ENCODE measurements at places on chromosomes 16 and 17.

DNA sequence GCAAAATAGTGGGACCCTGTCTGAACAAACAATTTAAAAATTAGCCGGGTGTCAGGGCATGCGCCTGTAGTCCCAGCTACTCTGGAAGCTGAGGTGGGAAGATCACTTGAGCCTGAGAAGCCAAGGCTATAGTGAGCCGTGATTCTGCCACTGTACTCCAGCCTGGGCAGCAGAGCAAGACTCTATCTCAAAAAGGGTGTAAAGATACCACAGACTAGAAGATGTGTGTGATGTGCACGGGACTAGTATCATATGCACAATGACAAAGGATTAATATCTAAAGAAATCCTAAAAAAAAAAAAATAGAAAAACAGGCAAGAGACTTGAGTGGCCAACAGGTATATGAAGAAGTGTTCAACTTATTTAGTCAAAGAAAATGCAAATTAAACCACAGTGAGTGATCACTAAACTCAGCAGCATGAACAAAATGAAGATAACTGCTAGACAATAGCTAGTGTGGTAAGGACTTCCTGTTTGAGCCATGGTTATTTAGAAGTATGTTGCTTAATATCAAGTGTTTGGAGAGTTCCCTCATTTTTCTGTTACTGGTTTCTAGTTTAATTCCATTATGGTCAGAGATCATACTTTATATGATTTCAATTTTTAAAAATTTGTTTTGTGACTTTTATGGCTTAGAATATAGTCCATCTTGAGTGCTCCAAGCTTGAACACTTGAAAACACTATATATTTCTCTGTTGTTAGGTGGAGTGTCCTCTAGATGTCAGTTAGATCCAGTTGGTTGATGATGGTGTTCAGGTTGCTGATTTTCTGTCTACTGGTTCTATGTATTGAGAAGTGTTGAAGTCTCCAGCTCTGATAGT is 14.7 kb upstream of the SLX4 start:
- DNase-seq = no peak

DNA sequence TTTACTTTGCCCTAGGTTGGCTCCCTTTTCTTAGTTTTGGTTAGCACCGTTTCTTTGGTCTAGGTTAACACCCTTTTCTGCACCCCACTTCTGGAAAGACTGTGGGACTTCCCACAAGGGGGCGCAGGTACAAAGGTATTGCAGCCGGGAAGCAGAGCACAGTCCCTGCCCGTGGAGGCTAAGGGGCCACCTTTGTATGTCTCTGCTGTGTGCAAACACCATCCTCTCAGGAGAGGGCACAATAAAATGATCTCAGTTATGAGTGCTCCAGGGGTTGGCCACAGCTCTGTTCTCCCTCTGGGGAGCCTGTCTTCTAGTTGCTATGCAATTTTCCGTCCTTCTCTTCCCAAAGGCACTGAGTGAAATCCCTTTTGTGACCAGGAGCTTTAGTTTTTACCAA is 28.4 kb upstream of the TMC5 start:
- DNase-seq = peak; percentile 99

GRCh38 chr17:7176841-7177190 is 2.4 kb downstream of the ASGR1 start:
- DNase-seq = no peak

DNA sequence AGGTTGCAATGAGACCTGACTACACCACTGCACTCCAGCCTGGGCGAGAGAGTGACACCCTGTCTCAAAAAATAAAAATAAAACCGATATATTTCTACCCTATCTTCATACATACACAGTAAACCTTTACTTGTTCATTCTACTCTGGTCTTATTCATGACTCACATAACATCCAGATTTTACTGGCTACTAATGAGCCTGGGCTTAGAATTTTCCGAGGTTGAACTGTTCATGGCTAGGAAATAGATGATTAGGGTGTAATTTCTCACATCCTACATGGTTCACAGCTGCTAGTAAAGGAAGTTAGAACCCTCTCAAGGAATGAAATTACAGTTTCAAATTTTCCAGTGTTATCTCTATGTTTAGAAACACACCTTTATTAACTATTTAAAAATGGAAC is 14.7 kb downstream of the GSPT1 start:
- DNase-seq = no peak

- no peak for DNase-seq
Measured at GRCh38 chr17:12422651-12423050, 243.0 kb upstream of the MYOCD start.

GRCh38 chr17:16881239-16881924 is 90.5 kb downstream of the TNFRSF13B start:
- no peak for DNase-seq

DNA sequence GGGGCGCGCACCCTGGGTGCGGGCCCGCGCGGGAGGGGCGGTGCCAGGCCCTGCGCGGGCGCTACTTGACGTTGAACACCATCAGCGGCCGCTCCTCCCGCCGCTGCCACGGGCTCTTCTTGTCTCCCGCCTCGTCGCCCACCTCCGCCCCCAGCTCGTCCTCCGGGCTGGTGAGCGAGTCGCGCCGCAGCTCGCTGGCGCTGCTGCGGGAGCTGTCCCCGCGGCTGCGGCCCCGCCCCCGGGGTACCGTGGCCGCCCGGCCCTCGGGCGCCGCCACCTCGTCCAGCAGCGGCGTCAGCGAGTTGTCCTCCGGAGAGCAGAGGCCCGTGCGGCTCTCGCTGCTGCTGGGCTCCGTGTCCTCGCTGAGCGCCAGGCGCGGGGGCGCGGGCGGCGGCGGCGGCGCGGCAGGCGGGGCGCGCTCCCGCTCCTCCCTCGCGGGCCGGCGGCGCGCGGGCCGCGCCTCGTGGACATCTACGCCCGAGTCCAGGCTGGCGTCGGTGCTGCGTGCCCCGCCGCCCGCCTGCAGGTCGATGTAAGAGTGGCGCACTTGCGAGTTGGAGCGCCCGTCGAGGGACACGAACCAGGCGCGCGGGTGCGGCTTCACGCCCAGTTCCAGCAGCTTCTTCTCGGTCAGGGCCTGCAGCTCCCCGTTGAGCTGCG is 8.7 kb downstream of the GRN start:
- no peak for DNase-seq

Data from NCI-H510A (cell line).